Activated T-helper 1 cell treated with anti-CD3 and anti-CD28 coated beads, Interleukin-2, amount 50 U/mL, for 16 hours (primary cell): ENCODE measurements at places on chromosomes 16 and 17.

GRCh38 chr17:19656851-19657581 is 8.5 kb downstream of the ALDH3A2 start:
- no peak for DNase-seq

GRCh38 chr17:58189436-58190146 is 2.9 kb upstream of the EPX start:
- no peak for DNase-seq

DNA sequence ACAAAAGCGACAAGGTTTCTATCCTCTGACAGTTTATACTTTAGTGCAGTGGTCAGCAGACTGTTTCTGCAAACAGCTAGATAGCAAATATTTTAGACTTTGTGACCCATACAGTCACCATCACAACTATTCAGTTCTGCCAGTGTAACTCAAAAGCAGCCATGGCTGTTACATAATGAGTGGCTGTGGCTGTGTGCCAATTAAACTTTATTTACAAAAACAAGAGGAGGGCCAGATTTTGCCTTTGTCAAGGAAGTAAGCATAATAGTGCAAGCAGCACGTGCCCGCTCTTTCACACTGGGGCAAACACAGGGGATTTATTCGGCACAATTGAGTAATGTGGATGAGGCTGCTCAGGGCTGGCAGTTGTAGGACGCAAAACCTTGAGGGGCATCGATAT is 551.5 kb downstream of the MAF start:
- DNase-seq: no peak

DNA sequence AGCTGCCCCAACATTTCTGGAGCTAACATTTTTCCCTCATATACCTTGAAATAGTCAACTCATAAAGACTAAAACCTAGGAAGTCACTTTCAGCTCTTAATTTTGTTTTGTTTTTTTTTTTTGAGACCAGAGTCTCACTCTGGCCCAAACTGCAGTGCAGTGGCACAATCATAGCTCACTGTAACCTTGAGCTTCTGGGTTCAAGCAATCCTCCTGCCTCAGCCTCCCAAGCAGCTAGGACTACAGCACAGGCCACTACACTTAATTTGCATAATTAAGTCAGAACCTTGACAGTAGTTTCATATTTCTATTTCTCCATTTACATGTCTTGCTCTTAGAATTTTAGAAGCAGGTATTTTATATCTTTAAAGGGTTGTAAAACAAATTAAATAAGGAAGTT is 4.7 kb downstream of the AMFR start:
- DNase-seq: no peak

- no peak for DNase-seq
Observed at GRCh38 chr17:38603786-38604478, 1.8 kb downstream of the SRCIN1 start.
